ENCODE measurements at places on chromosomes 7 and 10. TPM values are rescaled to one million over a fixed set of nuclear protein-coding genes. Genes with fewer than 3 reads are reported as not detected.

DNA sequence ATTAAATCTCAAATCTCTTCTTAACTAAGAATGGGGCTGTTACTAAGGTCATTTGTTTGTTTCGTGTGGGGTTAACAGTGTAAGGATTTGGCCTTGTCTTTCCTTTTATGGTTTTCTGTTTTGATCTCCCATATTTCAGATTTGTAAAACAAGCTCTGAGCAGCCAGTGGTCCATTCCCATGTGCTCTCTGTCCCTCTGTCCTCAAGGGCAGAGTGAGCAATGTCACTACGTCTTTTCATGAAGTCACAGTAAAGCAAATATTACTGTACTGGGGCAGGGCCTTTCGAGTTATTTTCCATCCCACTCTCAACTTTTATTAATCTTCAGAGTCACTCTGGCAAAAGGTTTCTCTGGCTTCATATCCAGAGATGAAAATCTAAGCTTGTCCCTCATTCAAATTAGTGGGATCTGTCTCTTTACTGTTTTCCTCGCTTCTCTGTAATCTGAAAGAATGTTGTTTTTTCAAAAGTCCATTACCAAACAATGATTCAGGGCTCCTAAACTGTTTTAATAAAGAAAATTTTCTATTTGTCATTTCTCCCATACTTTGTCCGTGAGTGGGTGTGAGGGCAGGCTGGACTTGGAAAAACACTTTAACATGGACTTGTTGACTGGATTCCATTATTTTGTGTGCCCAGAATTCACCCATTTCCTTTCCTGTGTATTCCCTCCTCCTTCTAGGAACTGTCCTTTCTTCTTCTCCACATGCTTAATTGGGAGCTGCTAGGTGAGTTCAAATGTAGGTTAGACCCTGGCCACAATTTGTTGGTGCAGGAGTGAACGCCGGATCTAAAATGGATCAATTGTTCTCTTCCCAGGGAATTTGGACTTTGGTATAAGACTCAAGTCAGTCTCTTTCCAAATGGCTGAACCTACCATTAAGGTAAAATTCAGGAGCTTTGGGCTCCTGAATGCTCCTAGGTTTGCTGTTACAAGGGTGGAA, 42.1 kb upstream of the NAMPT start:
- DNase-seq, result no peak

DNA sequence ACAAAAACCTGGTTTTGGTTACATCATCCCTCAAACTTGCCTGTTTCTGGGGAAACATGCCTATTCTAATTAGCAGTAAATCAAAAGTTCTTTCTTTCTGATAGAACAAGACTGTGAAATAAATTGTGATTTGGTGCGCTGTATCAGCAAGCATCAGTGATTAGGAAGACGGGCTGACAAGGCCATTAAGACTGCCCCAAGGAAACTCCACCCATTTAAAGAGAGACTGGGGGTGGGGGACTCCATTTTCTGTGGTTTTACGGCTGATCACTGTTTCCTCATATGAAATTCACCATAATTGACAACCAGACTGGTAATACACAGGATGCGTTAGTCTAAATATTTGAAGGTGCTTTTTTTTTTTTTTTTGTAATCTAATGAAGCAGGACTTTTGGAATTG, 68.7 kb downstream of the MBL2 start:
- DNase-seq, result no peak

OR6V1 gene
- not detected for total RNA-seq

GRCh38 chr7:54859545-54859944, 100.5 kb upstream of the SEC61G start:
- DNase-seq, result no peak

MRC1 gene
- not detected for total RNA-seq

- DNase-seq, result peak; percentile 15
Measured at GRCh38 chr7:34091321-34091917, 186.1 kb downstream of the BMPER start.

DNA sequence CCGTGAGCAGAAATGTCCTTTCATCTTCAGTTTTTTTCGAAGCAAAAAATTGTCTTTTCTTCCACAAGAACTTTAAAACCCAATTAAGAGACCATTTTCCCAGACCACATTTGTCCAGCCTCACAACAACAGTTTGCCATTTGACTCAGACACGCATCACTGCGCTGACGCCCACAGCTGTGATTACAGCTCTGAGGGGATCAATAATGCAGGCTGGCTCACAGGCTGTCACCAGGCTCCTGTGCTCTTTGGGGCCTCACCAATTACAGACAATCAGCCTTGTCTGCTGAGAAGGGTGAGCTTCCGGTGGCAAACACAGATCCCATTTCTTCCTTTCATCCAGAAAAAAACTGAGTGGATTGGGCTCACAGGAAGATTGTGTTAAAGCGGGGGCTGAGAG, 33.3 kb downstream of the DDC start:
- DNase-seq, result peak; percentile 36

- no peak for DNase-seq
Measured at GRCh38 chr10:116880716-116881482, 31.6 kb downstream of the ENO4 start.

MEOX2 gene
- total RNA-seq, result not detected

DPYSL4 gene
- 7.2 TPM for total RNA-seq

GRCh38 chr10:32171204-32171603, 115.0 kb upstream of the KIF5B start:
- DNase-seq, result no peak

DNA sequence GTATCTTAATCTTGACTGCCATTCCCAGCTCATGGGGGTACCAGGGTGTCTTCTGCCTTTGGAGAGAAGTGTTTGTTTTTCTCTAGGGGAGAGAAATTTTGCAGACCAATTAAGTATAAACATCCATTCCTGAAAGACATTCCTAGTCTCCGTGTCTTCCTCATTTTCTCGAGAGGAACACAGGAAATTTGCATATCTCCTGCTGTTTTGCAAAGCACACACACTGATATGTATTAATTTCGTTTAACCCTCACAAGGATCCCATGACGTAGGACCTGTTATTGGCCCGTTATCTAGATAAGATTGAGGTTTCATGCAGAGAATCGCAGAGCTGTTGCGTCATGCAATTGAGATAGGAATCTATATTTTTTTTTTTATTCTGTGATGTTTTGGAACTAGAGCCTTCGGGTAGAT, 944 bp downstream of the RHBDD2 start:
- peak; percentile 20 for DNase-seq

GRCh38 chr7:7920056-7920455, 48.5 kb upstream of the GLCCI1 start:
- DNase-seq, result no peak

IKZF1 gene
- 216 TPM for total RNA-seq

- peak; percentile 40 for DNase-seq
Measured at GRCh38 chr10:69407621-69408301, 9.0 kb downstream of the TACR2 start.

- no peak for DNase-seq
Measured at GRCh38 chr7:47815867-47816266, 132.4 kb downstream of the PKD1L1 start.

GRCh38 chr10:12787297-12787696, 214.2 kb downstream of the CCDC3 start:
- DNase-seq, result no peak

KIF20B gene
- 65.6 TPM for total RNA-seq

GRCh38 chr7:7681191-7681935, 37.0 kb downstream of the RPA3 start:
- DNase-seq, result no peak

DNA sequence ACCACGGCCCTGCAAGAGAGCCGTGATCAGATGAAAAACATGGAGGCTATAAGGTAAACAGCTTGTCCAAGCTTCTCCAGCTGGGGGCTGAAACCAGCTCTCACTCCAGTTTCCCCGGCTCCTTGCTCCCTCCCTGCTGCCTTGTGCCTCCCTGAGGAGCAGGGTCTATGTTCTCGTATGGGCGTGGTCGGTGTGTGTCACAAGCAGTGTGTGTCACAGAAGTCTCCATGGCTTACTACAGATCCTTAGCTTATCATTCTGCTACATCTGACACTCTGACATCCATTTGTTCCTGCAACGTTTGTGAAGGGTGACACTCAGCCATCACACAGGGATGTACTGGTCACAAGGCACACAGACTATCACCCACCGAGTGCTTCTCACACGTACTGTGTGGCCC, 54.6 kb downstream of the CSGALNACT2 start:
- DNase-seq, result no peak

GRCh38 chr10:113916053-113916452, 61.6 kb downstream of the NHLRC2 start:
- no peak for DNase-seq

GRCh38 chr10:61981460-61981859, 80.0 kb downstream of the ARID5B start:
- DNase-seq, result no peak

- no peak for DNase-seq
Measured at GRCh38 chr10:93718937-93719725, 16.7 kb upstream of the FRA10AC1 start.

DNA sequence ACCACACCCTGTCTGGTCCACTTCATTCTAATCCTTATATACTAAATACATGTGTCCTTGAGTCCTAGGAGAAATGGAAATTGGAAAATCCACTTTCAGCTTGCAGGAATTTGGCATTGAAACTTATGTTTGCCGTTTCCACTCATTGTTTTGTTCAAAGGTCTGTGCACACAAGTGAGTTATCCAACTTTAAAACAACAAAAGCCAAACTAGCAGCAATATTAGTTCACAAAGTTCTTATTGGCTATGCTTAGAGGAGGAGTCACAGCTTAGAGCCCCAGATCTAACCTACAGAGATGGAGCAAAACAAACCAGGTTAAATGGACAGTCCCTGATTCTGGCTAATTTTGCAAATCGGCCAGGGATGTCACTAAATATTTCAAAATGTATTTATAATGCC, 44.6 kb upstream of the AFAP1L2 start:
- DNase-seq, result no peak

DNA sequence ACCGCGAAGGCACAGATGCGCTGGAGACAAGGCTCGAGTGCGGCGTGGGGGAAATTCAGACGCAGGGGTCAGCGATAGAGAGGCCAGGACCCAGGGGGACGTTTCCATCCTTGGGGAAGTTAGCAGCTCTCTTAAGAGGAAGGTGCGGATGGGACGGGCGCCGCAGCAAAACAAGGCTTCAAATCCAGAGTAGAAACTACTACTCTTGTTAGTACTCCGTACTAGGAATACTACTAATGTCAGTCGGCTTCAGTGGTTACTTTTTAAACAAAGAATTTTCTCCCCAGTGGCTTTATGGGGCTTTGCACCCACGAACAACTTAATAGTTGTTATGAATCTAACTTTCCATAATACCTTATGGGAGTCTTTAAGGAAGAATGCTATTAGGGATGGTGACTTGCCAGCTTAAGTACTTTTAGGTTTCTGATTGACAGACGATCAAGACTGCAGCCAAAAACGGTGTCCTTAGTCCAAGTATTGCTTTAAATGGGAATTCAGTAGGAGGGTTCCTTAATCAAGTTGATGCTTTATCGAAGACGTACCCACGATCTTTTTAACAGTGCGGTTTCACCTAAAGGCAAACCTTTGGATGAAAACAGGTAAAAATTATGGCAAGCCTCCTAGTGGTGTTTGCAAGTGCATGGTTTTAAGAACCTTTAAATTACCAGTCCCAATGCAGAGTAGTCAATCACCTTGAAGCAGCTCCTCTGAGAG, 812 bp upstream of the IDE start:
- no peak for DNase-seq

LEP gene
- total RNA-seq, result not detected

SP8 gene
- not detected for total RNA-seq

ATP6V0A4 gene
- total RNA-seq, result 1.7 TPM

DNA sequence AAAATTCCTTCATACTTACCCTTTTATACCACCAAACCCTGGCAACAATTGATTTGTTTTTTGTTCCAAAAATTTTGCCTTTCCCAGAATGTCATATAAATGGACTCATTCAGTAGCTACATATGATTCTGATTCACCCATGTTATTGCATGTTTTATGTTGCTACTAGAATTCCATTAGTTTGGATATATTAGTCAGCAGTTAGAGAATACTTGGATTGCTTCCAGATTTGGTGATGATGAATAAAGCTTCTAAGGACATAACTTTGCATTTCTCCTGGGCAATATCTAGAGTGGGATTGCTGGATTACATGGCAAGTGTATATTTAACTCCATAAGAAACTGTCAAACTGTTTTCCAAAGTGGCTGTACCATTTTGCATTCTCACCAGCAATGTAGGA, 806.9 kb downstream of the DNAJB9 start:
- no peak for DNase-seq

- no peak for DNase-seq
Measured at GRCh38 chr10:61751599-61751998, 88.9 kb downstream of the CABCOCO1 start.

BAMBI gene
- total RNA-seq, result 0.31 TPM

TMEM140 gene
- 10.0 TPM for total RNA-seq

MMD2 gene
- not detected for total RNA-seq

DNA sequence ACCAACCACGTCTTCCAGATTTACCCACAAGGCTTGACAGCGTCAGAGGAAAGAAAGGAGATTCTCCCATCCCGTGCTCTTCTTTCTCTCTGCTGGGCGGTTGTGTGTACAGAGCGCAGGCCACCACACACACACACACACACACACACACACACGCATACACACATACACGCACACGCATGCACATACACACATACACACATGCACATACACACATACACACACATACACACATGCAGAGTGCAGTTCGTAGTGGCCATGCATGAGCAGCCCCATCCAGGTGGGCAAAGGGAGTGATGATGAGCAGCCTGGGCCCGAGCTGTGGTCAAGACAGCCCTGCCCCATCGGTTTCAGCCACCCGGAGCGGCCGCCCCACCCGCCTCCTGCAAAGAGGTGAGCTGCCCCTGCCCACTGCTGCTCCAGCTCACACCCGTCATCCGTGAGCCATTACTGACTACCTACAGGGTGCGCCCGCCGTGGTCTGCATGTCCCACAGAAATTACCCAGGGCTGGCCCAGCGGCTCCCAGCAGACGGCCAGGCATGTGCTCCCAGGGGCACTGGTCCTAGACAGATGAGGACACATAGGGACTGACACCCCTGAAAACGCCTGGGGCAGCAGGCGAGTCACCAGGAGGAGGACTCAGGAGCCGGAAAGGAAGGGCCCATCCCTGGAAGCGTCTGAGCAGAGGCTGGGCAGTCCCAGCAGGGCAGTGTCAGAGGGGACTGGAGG, 69.6 kb downstream of the ASB13 start:
- DNase-seq, result no peak

ABCC2 gene
- 0.57 TPM for total RNA-seq

- DNase-seq, result no peak
Measured at GRCh38 chr7:85078181-85078580, 108.7 kb downstream of the SEMA3D start.

HECW1 gene
- not detected for total RNA-seq

GRCh38 chr7:151631570-151631952, 111.9 kb upstream of the RHEB start:
- no peak for DNase-seq

FKBP6 gene
- not detected for total RNA-seq

DNA sequence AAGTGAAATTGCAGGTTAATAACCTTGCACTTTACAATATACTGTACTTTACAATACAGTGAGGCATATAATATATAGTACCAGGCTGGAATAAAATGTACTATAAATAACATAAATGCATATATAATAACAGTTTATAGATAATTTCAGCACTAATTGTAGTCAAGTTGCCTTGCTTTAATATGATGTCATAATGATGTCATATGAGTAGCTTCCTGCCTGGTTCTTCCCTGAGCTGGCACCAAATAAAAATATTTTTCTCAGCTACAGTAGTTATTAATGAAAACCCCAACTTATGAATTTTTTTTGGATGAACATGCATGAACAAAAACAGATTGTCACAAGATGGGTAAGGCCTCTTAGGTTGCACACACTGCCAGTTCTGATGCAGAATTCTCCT, 816.7 kb downstream of the XPNPEP1 start:
- DNase-seq, result no peak

- DNase-seq, result no peak
Measured at GRCh38 chr10:5530412-5530806, 5.6 kb downstream of the CALML3 start.

TMEM196 gene
- total RNA-seq, result not detected

GRCh38 chr10:103197174-103197573, 4.1 kb upstream of the NT5C2 start:
- DNase-seq, result peak; percentile 63

Data from activated CD4-positive, alpha-beta memory T cell treated with anti-CD3 and anti-CD28 coated beads for 36 hours (primary cell).